Fibroblast of skin of left quadriceps (primary cell): ENCODE measurements at places on chromosomes 4 and X.

GRCh38 chr4:102503301-102503746, 2.2 kb downstream of the NFKB1 start:
- DNase-seq, result no peak

GRCh38 chr4:67282749-67283148, 262.6 kb downstream of the CENPC start:
- no peak for DNase-seq

DNA sequence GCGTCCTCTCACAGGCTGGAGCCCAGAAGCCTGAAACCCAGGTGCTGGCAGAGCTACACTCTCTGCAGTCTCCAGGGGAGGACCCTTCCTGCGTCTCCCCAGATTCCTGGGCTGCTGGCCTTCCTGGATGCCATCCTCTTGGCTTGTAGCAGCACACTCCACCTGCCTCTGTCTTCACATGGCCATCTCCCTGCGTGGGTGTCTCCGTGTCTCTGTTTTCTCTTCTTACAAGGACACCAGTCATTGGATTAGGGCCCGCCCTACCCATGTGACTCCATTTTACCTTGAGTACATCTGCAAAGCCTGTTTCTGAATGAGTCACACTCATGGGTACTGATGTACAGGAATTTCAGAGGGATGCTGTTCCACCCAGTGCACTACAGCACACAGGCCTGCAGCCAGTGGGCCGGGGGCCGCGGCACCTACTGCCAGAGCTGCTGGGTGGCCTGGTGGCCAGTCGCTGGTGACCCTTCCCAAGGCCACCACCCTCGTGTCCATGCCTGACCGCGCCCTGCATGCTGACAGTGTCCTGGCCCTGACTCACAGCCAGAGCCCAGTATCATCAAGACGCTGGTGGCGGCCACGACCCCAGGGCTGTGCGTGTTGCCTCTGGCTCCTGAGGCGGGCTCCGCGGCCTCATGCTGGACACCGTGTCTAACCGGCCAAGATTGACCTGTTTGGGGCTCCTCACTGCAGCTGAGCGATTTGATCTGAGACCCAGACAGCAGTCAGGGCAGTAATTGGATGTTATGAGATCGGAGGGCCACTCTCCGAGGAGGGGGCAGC, 63.6 kb upstream of the NKX1-1 start:
- DNase-seq, result no peak

- DNase-seq, result no peak
Measured at GRCh38 chr4:154534296-154534695, 15.9 kb downstream of the PLRG1 start.

- no peak for DNase-seq
Measured at GRCh38 chr4:139901531-139902320, 236.1 kb downstream of the MGST2 start.

DNA sequence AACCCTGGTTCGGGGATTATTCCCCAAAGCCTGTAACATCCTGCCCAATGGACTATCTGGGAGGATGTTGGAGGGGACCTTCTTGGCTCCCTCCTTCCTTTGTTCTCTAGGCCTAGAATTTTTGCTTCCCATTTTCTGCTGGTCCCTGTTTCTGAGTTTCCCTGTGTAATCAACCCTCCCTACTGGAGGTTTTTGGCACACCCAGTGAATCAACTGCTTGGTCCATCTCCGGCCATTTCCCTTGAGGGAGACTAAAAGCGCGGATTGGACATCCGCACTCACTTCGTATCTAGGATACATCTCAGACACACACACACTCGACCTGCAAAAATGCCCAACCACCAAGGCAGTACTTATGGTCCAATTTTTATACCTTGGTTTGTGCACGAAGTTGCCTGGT, 108.2 kb upstream of the MAGEE2 start:
- DNase-seq, result no peak

DNA sequence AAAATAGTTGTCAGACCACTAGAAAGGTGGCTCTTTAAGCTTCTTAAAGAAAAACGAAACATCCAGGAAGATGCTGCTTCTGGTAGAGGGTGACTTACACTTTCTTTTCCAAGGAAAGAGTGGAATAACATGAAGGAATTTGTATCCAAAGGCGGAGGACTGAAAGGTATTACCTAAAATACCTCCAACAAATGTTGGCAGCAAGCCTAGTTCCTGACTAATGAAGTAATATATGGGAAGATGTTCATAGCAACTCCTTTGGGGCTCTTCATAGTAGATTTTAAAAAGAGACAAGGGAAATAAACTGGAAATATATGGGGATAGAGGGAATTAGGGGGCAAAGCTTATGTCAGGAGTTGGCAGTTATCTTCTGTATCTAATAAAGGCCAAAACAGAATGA, 116.2 kb downstream of the AASDH start:
- DNase-seq, result no peak

- no peak for DNase-seq
Measured at GRCh38 chr4:24856586-24856985, 56.3 kb downstream of the CCDC149 start.

GRCh38 chrX:71282514-71283402, 677 bp upstream of the NONO start:
- no peak for DNase-seq

GRCh38 chr4:122827258-122827878, 737 bp downstream of the FGF2 start:
- DNase-seq, result no peak

DNA sequence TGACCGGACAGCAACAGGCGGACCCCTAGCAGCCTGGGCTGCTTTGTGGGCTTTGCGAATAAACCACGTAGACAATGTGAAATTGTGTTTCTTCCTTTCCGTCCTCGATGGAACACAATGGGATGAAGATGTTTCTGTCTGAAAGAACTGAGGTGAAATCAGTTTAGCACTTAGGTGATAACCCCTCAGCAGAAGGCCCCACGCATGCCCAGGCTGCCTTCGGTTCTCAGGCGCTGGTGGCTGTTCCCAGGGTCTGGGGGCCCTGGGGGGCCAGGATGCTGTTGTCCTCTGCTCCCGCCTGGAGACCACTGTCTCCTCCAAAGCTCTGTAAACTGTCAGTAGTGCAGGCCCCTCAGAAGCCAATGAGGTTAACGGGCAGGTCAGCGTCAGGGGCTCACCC, 73.9 kb upstream of the HGFAC start:
- DNase-seq, result no peak

DNA sequence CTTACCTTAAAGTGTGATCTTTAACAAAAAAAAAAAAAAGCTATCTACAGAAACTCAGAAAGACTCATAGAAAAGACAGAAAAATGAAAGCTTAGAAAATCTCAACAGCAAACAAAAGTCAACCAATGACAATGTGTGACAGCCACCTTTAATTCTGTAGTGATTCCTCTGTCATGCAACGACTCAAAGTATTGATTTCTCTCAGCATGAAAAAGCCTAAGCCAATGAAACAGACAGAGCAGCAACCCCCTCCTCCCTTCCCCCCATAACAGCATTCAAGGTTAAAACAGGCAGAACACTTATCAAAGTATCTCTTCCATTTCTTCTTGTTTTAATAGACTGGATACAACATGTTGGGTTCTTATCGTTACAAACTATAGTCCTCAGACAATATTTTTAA, 112.5 kb downstream of the MAB21L2 start:
- DNase-seq, result no peak
